ENCODE measurements at places on chromosomes 2 and 18.

DNA sequence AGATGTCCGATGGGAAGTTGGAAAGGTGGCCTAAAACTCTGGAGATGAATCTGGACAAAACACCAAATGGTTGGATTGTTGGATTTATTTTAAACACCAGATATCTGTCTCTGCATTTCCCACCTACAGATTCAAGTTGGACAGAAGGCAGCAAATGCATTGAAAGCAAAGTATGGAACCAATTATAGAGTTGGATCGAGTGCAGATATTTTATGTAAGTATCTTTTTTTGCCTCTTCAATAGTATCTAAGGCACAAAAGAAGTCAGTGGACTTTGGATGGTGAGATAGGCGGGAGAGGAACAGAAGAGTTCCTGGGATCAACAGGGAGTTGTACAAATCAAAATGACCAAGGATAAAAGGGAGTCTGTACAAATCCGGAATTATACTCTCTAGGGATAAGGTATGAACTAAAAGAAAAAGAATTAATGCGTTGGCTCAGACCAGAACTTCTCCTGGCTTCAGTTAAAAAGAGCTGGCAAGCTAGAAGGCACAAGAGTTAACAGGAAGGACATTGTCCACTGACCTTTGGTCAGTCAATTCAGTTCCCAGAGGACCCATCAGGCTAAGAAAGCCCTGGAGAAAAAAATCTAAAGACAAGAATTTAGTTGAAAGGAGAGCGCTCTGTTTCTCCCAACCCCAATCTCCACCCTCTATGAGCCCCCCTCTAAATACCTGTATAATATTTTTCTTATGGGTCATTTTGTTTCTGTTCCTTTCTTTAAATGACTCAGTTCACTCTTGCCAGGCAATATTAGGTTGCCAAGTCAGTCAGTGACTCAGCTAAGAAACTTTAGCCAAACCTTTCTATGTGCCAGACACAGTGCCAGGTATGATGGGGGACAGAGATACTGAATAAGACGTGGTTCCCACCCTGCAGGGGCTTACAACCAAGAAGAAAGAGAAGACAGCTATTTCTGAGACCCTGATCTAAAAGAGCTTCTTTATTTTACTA is 29.1 kb downstream of the CPO start:
- no peak for DNase-seq

DNA sequence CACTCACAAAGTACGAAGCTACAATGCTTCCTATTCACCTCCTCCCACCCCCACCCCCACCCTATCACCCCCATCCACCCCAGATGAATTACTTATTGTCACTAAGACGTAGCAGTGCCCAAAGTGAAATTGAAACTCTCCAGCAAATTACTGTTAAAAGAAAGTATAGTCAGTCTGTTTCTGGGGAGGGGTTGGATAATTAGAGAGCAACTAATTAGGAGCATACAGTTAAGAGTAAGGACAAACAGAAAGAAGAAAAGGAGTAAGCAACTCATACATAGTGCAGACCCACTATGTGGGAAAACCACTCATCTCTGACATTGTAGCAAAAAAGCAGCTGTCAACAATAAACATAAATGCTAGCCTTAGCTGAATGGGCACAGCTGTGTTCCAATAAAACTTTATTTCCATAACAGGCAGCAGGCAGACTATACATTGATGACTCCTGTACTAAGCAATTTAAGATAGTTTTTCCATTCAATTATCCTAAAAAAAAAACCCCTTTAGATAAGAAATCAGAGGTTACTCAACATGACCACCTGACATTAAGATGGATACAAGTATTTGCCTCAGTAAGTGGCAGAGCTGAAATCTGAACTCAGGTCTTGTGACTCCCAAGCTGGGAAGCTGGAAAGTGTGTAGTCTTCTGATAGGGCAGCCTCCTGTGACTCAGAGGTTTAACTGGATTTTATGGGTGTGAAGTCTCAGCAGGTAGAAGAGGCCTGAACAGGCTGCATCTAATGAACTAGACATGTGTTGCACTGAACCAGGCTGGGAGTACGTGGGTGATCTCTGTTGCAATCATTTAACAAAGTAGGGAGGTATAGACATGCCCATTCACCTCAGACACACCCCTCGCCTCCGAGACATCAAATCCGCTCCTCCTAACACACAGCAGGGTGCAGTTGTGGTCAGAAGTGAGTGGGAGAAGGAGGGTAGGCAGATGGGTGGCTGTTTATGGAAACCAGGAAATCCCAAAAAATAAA is 171.8 kb upstream of the KLF7 start:
- peak; percentile 85 for DNase-seq

GRCh38 chr2:164722616-164723338 is 101.5 kb upstream of the GRB14 start:
- DNase-seq = no peak

DNA sequence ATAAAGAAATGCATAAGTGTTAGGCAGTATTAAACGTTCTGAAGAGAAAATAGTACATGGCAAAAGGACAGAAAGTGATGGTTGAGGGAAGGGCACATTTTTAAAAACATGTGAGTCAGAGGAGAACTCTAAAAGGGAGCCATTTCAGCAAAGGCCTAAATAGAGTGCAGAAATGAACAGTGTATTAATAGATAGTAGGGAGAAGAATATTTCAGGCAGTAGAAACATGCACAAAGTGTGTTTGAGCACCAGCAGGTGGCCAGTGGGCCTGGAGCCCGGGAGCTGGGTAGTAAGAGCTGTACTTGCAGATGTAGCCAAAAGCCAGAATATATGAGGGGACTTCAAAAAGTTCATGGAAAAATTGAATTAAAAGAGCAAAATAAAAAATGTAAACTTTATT is 288.1 kb upstream of the FIGN start:
- no peak for DNase-seq

DNA sequence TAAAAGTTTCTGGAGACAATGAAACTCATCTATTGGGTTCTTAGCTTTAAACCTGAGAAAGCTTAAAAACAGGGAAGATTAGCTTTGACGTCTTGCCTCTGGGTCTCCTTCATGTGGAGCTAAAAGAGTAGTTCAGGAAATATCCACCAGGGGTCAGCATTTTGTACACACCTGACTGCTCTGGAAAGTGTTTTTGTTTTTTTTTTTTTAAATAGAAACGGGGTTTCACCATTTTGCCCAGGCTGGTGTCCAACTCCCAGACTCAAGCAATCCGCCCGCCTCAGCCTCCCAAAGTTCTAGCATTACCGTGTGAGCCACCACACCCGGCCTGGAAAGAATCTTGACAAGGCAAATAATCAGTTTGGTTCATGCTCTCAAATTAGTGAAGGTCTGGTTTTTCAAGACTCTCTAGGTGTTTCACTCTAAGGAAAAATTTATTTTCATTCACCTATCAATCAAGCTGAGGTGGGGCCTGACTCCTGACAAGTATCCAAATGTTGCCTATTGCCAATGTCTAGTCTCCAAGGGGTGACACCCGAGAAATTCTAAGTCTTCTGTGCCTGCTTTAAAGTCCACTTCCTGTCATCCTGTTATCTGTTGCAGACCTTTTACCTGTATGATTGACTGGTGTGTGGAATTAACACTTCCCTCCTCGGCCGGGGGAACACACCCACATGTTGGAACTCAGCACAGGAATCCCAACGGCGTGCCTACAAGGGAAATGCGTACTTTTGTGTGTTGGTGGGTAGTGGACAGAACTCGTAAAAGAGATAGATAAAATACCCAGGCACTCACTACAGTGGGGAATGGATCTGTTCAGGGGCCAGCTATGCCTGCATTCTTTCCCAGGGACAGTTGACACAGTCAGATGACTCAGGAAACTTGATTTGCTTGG is 11.3 kb downstream of the IL1RN start:
- peak; percentile 80 for DNase-seq

DNA sequence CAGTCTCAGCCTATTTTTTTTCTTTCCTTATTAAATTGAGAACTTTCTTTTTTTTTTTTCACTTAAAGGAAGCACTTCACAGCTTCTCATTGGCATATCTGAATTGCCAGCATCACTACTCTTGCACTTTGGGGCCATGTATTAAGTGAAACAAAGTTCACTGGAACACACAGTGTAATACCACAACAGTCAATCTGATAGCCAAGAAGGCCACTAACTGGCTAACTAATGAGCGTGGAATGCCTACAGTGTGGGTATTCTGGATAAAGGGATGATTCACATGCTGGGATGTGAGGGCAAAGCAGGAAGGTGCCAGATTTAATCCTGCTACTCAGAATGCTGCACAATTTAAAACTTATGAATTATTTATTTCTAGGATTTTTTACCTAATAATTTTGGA is 11.7 kb upstream of the C18orf63 start:
- DNase-seq = peak; percentile 87

- peak; percentile 88 for DNase-seq
Observed at GRCh38 chr2:197911667-197912066, 107.3 kb downstream of the PLCL1 start.

DNA sequence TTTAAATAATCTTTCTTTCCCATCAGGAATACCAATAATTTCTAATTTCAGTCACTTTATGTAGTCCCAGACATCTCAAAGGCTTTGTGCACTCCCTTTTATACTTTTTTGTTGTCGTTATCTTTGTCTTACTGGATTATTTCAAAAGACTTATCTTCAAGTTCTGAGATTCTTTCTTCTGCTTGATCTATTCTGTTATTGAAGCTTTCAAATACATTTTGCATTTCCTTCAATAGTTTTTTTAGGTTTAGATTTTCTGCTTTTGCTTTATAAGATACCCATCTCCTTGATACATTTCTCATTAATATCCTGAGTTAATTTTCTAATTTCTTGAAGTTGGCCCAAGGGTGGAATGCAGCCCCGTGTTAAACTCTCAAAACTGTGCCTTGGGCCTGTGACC is 432.4 kb downstream of the RIT2 start:
- no peak for DNase-seq

GRCh38 chr18:10131460-10132395 is 217.9 kb downstream of the VAPA start:
- DNase-seq = no peak

DNA sequence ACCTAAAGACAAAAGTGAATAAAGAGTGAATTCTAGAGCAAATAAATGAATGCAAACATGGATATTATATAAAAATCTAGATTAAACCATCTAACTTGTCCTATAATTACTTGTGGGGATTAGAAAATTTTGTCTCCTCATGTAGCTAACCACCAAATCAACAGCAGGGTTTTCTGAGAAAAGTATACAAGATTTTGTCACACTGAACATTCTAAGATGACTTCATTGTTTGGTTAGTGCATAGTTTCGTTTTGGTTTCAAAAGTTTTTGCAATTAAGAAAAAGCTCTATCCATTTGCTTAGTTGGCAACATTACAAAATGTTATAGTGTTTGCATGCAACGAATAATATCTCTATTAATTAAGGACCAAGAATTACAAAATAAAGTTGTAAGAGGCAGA is 125.0 kb downstream of the LRP2 start:
- no peak for DNase-seq

DNA sequence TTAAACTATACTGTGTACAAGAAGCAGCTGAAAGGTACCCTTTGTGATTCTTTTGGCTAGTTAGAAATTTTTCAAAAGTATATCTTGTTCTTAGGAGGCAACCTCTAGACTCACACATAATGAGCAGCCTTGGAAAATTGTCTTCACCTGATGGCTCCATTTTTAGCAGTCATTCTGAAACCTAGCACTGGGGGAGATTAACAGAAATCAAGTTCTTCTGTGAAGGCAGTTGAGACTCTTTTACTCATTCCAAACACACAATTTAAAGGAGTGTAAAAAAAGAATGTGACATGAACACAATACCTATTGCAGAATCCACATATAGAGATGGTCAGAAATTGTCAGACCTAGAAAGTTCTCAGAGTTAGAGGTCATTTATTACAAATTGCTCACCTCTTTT is 197.7 kb downstream of the UBE2E3 start:
- no peak for DNase-seq

GRCh38 chr2:183019718-183020442 is 18.4 kb downstream of the NCKAP1 start:
- peak; percentile 20 for DNase-seq

- DNase-seq = no peak
Observed at GRCh38 chr2:173149491-173149890, 73.8 kb downstream of the MAP3K20 start.

Measured in renal cortical epithelial cell (primary cell).